ENCODE measurements at places on chromosomes 2 and 18.

DNA sequence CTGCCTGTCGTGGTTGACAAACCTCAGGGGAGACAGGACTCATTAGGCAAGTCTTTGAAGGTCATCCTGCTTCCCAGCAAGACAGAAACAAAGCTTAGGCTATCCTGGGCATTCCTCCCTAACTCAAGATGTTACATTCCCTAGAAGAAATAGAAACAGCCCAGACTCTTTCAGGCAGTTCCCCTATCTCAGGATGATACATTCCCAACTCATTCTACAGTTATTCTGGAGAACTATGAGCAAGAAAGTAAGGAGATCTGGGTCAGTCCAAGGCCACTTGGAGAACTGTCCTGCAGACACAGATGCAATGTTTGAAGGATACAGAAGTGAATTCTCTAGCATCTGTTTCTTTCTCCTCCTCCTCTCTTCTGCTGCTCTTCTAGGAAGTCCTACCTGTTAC is 220.1 kb upstream of the NCKAP5 start:
- DNase-seq, result no peak

GRCh38 chr2:222912776-222913175 is 51.9 kb downstream of the ACSL3 start:
- DNase-seq, result no peak

GRCh38 chr2:235391921-235392615 is 101.8 kb upstream of the AGAP1 start:
- DNase-seq, result no peak

GRCh38 chr2:219626540-219626939 is 890 bp upstream of the SLC4A3 start:
- DNase-seq, result no peak

DNA sequence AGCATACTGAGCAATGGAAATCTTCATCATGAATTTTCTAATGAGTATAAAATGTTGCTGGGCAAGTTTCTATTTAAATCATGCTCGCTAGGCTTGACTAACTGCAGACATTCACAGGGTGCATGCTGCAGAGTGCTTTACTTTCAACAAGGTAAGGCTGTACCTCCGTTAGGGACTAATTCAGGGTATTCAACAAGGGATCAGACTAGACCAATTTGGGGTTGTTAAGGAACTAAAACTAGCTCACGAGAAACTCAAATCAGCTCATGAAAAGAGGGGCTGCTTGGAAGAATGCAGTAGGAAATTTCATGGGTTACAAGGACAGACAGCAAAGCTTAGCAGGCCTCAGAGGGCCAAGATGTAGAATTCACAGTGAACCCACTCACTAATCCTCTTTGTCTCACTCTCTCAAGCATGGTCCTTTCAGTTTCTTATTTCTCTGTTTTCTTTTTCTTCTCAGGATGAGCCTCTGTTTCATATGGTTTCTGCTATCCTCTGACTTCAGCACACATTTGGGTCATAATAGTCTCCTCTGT is 2.2 kb downstream of the MYO3B start:
- DNase-seq, result no peak

- no peak for DNase-seq
Observed at GRCh38 chr2:108305901-108306300, 17.2 kb downstream of the SULT1C2 start.

- DNase-seq, result no peak
Observed at GRCh38 chr2:67565761-67566160, 168.6 kb downstream of the ETAA1 start.

- DNase-seq, result no peak
Observed at GRCh38 chr2:40543381-40543780, 91.5 kb upstream of the SLC8A1 start.
